Tibial artery (tissue), 4 donors: ENCODE measurements at places on chromosomes 16 and 17.
A peak's percentile ranks its signal among the peaks of the same experiment; 100 is the strongest.

DNA sequence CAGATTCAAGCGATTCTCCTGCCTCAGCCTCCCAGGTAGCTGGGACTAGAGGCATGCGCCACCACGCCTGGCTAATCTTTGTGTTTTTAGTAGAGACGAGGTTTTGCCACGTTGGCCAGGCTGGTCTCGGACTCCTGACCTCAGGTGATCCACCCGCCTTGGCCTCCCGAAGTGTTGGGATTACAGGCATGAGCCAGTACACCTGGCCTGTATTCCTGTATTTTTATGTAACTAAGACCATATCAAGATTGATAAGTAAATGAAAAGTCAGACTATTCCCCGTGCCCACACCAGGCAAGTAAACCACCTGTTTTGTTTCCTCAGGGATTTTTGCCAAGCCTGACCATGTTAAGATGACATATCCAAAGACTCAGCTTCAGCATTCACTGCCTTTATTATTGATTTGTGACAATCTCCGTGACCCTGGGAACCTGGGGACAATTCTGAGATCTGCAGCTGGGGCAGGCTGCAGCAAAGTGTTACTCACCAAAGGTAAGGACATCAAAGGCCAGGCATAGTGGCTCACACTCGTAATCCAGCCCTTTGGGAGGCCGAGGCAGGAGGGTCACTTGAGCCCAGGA, 5.6 kb downstream of the MRM3 start:
- DNase-seq = peak; percentile 13

- peak; percentile 23 for DNase-seq
Measured at GRCh38 chr16:56841659-56842058, 23.3 kb upstream of the SLC12A3 start.

- DNase-seq = no peak
Measured at GRCh38 chr17:29251184-29251583, 4.5 kb downstream of the CRYBA1 start.

DNA sequence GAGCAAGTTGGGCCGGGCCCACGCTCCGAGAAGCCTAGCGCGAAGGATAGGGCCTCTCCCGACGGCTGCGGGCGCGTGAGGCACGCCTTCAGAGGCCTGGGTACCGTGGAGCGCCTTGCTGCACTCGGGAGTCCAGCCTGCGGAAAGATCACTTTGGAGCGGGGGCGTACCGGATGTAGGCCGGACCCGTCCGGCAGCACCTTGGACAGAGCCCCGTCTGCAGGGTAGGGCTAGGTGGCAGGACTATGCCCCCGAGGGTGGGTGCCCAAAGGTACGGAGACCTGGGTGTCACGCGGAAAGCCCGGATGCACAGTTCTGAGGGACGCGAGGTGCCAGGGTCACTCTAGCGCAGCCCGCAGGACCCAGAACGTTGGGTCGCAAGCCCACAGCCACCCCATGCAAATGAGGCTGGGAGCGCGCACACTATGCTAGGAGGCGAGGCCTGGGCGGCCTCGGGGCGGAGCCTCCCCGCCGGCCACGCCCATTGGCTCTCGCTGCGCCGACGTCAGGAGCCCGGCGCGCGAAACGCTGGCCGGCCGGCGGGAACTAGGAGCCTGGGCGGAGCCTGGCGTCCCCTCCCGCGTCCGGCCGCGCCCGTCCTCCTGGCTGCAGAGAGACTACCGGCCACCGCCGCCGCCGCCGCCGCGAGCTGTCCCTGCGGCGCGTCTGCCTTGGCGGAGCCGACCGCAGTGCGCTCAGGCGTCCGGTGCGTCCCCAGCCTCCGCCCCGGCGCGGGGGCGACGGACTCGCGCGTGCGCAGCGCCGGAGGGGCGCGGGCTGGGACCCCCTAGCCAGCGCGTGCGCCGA, at the start of gene PAQR4:
PAQR4 (plus strand) TSS at position 611 of the 807 bp plus-strand sequence. CDS start 327 bp downstream, outside the sequence.
- DNase-seq = peak; percentile 85

- DNase-seq = no peak
Measured at GRCh38 chr17:4547118-4547906, 7.9 kb downstream of the MYBBP1A start.

GRCh38 chr17:59371416-59372100, 40.1 kb downstream of the YPEL2 start:
- peak; percentile 92 for DNase-seq

- no peak for DNase-seq
Measured at GRCh38 chr16:30585022-30585399, 486 bp downstream of the ZNF785 start.

DNA sequence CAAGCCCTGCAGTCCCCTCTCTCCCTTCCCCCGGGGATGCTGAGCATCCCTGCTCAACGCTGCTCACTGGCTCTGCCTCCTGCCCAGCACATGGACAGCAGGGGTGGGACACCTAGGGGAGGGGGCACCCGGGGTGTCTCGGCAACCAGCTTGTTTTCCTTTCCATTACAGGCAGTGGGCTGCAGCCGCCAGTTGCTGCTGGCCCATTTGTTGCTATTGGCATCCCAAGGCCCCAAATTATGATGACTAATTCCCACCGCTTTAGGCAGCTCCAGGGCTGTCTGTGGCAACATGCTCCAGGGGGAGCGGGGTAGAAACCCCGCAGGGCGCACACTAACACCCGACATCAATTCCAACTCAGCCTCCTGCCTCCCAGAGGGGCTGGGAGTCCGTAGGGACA, 4.9 kb downstream of the SDK2 start:
- peak; percentile 28 for DNase-seq

DNA sequence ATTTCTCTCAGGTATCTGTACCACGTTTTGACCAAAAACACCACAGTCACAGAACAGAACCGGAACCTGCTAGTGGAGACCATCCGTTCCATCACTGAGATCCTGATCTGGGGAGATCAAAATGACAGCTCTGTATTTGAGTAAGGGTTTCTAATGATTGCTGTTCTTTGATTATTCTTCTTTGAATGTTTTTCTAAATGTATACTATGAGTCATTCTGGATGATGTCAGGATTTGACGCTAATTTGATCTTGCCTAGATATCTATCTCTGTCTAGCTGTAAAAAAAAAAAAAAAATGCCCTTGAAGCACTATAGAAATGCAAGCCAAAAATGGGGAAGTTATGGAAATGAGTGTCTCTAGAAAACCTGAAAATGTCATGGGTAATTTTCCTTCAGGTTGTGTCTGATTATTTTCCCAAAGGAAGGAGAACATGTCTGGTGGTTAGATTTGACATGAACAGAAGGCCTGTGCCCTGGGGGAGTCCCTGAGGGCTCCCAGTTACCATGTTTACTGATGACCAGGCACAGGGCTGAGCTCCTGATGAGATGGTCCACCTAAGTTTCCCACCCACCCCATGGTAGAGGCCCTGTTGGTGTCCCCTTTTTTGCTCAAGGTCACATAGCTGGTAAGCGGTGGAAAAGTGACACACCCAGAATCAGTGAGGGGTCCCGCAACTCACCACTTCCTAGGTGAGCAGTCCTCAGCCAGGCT, 13.6 kb downstream of the CLEC16A start:
- no peak for DNase-seq

GRCh38 chr16:24255456-24256371, at the start of gene CACNG3:
CACNG3 (plus strand) TSS chr16:24256335; CDS start chr16:24256755, 420 bp downstream.
- DNase-seq = no peak

- no peak for DNase-seq
Measured at GRCh38 chr17:1058423-1059130, 61.6 kb downstream of the TIMM22 start.

DNA sequence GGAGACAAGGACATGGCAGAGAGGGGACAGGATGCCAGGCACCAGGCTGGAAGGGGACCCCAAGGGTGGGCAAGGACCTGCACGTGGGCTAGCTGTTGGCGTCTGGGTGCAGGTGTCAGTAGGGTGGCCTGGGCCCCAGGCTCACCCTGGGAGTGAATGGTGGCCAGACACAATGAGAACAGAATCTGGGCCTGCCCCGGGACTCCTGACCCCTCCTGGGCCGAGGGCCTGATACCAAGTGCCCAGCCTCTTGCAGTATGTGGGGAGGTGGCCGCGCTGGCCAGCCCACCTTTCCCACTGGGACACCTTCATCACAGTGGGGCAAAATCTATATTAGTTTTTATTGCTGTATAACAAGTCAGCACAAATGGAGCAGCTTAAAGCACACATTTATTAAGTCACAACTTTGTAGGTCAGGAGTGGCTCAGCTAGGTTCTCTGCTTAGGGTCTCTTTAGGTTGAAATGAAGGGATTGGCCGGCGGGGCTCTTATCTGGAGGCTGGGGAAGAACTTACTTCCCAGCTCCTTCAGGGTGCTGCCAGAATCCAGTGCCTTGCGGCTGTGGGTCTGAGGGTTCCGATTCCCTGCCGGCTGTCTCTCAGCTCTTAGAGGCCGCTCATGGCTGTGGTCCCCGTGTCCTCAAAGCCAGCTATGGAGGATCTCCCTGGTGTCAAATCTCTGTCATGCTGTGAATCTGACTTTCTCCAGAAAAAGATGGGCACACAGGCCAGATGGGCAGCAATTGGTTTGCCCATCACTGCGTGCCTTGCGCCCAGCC, 3.6 kb downstream of the PRSS33 start:
- DNase-seq = no peak

DNA sequence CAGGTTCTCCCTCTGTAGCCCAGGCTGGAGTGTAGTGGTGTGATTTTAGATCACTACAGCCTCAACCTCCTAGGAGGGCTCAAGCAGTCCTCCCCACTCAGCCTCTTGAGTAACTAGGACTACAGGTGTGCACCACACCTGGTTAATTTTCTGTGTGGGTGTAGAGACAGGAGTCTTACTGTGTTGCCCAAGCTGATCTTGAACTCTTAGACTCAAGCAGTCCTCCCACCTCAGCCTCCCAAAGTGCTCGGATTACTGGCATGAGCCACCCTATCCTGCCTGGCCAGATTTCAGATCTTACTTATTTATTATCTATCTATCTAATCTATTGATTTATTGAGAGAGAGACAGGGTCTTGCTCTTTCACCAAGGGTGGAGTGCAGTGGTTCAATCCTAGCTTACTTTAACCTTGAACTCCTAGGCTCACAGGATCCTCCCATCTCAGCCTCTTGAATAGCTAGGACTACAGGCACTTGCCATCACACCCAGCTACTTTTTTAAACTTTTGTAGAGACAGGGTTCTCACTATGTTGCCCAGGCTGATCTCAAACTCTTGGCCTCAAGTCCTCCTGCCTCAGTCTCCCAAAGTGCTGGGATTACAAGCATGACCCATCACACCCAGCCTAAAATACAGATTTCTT, 61.8 kb downstream of the TUBD1 start:
- no peak for DNase-seq

GRCh38 chr16:17804857-17805256, 334.1 kb upstream of the XYLT1 start:
- no peak for DNase-seq

DNA sequence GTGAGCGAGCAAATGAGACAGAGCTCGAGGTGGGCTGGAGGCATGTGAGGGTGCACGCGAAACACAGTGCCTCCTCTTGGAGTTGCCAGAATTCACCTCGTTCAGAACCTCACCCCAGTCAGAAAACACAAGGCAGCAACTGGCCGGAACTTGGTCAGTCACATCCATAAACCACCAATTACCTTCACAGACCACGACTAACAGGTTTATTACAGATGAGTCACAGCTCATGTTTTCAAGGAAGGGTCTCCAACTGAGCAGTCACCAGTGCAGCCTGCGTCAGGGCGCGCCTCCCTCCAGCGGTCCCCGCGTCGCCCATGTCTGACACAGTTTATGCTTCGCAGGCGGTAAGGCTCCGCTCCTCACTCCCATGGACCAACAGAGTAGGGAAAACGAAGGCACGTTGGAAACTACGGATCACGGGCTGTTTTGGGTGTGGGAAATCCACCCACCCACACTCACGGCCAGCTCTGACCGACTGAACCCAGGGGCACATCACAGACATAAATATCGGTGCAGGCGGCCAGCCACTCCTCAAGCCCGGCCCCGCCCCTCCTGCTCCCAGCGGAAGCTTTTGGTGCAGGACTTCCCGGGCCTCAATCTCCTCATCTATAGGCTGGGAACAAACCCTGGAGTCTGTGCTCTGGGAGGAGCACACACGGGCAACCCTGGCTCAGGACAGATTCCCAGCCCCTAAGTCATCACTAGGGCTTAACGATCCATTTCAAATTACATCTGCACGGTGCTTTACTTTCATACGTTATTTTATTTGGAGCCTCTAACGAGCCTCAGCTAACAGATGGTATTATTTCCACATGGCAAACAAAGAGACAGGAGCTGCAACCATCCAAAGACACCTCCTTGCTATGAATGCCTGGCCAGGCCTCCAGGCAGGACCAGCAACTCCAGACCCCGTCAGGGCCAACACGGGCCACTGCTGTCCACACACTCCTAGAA, 126.3 kb downstream of the ZNF778 start:
- DNase-seq = no peak

GRCh38 chr16:86942151-86943051, 364.1 kb downstream of the FOXL1 start:
- DNase-seq = no peak

GRCh38 chr17:4536259-4536741, 18.9 kb downstream of the MYBBP1A start:
- no peak for DNase-seq

DNA sequence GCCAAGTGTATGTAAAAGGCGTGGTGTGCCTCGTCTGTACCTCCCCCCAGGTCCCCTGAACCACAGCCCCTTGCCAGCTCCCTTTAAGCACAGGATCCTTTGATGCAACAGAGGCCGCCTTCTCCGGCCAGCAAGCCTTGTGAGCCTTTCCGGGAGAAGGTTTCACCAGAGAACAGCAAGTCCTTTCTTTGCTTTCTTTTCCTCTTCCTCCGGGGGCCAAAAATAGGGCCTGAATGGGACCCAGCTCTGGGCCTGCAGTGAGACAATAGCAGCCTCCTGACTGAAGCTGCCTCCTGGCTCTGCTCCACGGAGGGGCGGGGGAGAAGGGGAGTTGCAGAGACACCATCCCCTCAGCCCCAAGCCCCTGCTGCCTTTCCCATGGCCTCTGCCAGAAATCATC, 9.0 kb downstream of the ADGRG1 start:
- peak; percentile 50 for DNase-seq

DNA sequence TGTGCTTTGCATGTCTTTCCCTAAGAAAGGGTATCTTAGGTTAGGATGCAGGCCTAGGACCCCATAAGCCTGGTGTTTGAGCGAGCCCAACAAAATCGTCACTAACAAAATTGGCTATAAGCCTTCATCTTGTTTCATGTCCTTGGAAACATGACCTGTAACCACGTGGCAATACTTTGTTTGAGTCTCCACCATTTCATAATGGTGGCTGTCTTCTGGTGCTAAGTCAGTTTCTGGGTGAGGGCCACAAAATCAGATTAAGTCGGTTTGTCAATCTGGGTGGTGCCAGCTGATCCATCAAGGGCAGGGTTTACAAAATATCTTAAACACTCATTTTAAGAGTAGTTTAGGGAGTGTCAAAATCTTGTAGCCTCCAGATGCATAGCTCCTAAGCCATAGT, 33.0 kb downstream of the C16orf54 start:
- DNase-seq = no peak

DNA sequence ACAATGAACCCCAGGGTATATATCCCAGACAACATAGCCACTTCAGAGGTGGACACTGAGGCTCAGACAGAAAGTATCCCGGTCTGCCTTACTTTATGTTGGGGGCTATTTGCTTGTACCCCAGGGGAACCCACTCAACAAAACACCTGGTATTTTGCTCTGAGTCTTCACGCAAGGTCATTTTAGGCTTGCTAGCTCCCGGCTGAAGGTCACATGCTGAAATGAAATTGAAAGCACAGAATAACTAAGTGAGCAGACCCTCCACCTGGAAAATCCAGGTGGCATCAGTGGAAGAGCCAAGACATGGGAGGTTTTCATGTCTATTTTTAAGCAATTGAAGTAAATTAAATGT, 4.1 kb upstream of the KDM8 start:
- DNase-seq = no peak
